ENCODE measurements at places on chromosomes 3 and 15. TPM values are rescaled to one million over a fixed set of nuclear protein-coding genes. Genes with fewer than 3 reads are reported as not detected.

GRCh38 chr3:56131974-56132590 is 336.2 kb downstream of the ERC2 start:
- no peak for DNase-seq

Gene MORC1
- total RNA-seq, result not detected

GRCh38 chr3:100737334-100737733 is 28.0 kb downstream of the TFG start:
- no peak for DNase-seq

DNA sequence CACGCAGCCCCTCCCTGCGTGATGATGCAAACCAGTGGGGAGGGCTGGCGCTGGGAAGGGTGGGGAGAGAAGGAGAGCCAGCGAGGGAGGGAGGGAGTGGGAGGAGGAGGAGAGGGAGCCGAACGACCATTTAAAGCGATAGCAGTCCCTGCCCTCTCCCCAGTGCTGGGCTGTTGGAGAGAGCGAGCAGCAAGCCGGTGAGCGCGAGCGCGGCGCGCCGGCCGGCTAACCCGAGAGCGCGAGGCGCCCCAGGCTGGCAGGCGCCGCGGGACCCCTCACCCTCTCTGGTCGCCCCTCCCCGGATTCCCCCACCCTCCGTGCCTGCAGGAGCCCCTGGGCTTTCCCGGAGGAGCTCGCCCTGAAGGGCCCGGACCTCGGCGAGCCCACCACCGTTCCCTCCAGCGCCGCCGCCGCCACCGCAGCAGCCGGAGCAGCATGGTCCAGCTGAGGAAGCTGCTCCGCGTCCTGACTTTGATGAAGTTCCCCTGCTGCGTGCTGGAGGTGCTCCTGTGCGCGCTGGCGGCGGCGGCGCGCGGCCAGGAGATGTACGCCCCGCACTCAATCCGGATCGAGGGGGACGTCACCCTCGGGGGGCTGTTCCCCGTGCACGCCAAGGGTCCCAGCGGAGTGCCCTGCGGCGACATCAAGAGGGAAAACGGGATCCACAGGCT is at the start of gene GRM7:
Gene GRM7, plus strand, starts transcription at position 162 of the 671 bp plus-strand sequence.
- DNase-seq, result no peak

Measured in CD4-positive, alpha-beta memory T cell (primary cell).